ENCODE measurements at places on chromosomes 1 and 21.

- no peak for DNase-seq
Observed at GRCh38 chr1:8285103-8285502, 32.8 kb upstream of the SLC45A1 start.

DNA sequence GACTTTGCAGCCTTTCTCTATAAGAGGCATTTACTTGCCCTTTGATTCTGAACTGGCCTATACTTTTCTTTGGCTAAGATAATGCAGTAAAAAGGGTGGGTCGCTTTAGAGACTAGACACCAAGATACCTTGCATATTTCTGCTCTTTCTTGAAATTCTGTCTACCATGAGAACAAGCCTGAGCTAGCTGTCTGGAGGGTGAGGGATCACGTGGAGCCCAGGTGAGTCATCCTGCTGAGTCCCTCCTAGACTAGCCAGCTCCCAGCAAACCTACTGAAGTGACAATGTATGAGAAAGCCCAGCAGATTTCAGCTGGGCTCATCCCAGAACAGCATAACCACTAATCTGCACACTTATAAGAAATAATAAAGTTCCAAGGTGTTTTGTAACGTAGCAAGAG lies 408.0 kb upstream of the KAZN start:
- no peak for DNase-seq

GRCh38 chr21:26850116-26850643 lies 5.0 kb upstream of the ADAMTS1 start:
- no peak for DNase-seq

DNA sequence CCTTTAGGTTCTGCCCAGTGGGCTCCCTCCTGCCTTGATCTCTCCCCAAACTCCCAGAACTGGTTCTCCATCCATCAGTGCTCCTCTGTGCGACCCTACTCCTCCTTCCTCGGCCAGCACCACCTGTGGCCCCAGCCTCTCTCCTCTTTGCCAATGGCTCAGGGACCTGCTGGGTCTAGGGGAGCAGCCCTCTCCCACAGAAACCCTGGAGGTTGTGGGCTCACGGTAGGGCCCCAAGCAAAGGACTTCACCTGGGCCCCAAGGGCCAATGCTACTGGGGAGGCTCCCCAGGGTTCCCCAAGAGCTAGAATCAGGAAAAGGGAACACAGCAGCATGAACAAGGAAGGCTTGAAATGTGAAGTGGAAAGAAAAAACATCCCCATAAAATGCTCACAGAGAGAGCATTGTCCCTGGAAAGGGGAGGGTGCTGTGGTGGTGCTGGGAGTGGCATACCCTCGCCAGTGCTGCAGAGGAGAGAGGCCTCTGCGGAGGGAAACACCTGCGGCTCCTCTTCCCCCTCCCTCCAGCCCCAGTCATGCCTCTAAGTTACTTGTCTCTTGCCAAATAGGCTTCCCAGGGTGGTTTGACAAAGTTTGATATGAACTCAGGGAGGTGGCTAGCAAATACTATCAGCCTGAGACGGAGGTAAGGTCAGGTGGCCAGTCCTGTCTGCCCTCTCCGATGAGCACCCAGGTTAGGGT lies 2.5 kb downstream of the TMEM63A start:
- DNase-seq, result no peak

DNA sequence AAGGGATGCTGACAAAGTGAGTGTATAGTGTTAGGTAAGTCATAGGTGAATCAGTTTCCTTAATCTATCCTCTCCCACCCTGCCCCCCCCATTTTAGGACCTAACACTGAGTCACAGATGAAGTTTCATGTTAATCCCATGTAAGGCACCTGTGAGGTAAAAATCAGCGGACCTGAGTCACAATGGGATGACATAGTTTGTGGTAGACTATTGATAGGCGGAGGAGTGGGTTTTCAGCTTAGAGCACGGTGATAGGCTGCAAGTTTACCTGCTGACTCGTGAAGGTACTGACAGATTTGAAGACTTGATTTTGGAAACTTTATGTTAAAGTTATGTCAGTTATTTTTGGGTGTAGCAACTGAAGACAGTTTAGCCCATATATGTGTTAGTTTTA lies 1.7 kb downstream of the TOR1AIP1 start:
- DNase-seq, result peak; percentile 63

DNA sequence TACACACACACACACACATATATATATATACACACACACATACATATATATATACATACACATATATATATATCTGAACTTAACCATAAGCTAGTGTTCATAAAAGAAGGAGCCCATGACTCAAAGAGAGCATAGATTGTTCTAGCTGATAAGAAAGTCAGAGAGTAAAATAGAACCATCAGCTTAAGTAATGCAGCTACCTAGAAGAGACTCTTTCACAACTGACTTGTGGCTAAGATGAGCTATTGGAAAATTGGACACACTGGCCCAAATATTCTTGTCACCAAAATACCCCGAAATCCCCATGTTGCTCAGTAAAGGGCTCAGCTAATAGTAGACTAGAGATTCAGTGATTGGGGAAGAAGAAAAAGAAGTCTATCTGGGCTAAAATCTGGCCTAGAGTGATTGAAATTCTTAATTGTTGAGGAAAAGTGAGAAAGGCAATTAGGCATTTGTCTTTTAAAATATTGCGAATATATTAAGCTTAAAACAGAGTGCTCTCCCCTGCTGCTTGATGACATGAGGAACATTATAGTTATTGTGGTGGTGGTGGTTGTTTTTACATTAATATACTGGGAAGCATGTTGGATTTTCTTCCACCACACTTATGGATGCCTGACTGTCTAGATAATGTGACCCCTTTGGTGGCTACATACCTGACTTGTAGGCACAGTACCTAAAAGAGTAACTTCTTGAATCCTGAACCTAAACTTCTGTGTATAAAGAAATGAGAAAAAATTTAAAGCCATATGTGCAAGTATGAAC lies 6.3 kb downstream of the SLAMF1 start:
- DNase-seq, result peak; percentile 40

GRCh38 chr1:93600663-93601062 lies 81.0 kb downstream of the BCAR3 start:
- DNase-seq, result no peak

DNA sequence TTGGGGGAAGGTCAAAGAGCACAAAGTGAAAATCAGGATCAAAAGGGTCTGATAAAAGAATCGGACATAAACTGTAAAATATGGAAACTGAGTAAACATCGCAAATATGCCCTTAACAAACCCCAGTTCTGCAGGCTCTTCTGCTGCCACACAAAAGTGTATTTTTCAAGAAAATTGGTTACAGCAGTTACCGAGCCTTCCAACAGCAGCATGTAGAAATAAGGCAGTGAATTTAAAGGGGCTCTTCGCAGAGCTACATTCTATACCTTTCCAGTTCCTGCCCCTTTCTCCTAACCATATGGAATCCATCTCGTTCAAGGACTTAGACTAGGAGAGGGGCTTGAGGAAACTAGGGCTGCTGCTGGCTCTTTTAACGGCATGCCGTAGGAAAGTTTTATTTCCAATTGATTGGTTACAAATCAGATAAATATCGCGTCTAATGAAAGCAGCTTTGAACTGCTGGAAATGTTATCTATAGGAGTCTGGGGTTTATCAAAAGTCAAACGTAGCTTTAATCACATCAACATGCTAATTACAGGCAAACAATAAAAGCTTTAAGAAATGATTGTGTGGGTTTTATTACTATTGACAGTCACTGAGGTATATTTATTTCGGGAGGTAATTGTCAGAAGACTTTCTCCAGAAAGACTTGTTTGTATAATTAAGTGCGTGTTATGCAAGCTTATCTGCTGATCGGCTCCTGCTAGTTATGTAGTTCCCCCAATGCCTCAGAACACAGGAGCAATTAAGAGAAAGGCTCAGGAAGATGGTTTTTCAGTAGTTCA lies 59.1 kb downstream of the GORAB start:
- DNase-seq, result no peak

GRCh38 chr1:24257373-24257772 lies 61.8 kb upstream of the GRHL3 start:
- DNase-seq, result no peak
